ENCODE measurements at places on chromosomes 11 and 22.

GRCh38 chr11:61023086-61023965 is 51.8 kb downstream of the CD6 start:
- no peak for DNase-seq

GRCh38 chr11:27394781-27395228 is 31.8 kb upstream of the CCDC34 start:
- peak; percentile 22 for DNase-seq

DNA sequence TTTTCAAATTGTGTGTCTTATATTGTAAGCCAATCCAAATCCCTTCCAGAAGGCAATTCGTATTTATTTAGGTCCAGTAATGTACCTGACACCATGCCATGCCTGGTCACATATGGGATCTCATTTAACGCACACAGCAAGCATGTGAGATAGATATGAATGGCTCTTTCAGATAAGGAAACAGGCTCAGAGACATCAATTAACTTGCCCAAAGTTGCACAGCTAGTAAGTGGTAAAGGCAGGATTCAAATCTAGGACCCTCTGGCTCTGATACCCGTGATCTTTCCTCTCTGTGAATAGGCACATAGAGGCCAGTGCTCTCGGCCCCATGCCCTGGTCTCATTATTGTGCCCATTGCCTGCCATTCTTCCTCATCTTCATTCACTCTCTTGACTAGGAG is 34.3 kb downstream of the KCNJ4 start:
- DNase-seq: no peak

- no peak for DNase-seq
These were observed 8.4 kb downstream of the TIGD3 start for GRCh38 chr11:65362966-65363365.

DNA sequence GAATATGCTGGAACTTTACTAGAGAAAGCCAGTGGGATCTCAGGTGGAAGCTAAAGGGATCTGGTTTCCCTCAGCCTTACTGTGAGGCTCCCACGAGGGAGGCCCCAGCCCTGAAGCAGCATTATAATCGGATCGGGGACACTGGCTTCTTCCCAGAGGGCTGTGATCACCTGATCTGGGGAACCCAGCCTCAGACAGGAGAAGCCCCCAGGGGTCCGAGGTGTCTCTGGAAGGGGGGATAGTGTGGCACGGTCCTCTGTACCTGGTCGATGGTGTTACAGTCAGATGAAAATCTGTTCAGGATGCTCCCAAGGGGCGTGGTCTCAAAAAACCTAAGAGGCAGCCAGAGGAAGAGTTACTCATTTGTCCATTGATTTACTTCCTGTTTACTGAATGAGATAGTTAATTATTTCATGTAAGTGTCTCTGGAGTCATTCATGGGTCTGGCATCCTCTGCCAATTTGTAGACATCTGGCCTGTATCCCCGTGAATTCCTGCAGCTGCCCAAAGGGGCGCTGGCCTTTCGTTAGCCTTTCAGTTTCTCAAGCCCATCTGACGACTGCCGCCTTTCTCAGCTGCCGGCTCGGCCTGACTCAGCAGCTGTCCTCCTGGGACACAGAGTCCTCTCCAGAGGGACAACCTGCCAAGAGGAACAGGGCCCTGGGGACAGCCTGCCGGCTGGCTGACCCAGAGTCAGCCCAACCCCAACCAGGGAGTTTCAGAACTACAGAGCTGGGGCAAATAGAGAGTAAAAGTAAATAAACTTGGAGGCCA is 17.0 kb upstream of the KCNJ11 start:
- DNase-seq: peak; percentile 86

DNA sequence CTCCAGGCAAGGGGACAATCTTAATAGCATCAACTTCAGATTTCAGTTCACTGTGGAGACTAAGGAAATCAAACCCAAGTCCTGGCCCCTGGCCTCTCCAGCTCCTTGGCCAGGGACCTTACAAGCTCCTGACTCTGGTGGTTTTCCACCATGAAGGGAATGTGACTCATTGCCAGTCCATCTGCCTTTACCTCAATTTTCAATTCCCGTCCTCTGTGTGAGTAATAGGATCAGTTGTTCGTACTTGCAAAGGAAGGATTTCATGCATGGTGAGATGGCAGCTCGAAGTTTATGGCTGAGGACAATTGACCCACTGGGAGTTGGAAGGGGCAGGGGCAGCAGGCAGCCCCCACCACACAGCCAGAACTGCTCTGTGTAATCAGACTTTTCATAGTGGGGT is 42.5 kb downstream of the INSC start:
- no peak for DNase-seq

DNA sequence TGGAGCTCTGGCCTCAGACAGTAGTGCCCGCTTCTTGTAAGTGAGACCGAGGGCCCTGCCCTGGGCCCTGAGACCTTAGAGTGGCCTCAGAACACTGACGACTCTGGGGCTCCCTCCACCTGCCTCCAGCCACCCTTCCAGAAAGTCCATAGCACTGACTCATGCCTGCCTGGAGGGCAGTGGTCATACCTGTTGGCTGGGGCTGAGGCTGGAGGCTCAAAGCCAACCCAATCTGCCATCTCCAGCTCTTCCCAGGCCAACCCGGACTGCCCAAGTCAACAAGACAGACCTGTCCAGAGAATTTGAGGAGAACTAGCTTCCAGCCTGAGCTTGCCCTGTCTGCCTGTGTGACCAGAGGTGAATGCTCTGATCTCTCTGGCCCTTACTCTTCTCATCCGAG is 66.9 kb upstream of the TTLL12 start:
- no peak for DNase-seq

DNA sequence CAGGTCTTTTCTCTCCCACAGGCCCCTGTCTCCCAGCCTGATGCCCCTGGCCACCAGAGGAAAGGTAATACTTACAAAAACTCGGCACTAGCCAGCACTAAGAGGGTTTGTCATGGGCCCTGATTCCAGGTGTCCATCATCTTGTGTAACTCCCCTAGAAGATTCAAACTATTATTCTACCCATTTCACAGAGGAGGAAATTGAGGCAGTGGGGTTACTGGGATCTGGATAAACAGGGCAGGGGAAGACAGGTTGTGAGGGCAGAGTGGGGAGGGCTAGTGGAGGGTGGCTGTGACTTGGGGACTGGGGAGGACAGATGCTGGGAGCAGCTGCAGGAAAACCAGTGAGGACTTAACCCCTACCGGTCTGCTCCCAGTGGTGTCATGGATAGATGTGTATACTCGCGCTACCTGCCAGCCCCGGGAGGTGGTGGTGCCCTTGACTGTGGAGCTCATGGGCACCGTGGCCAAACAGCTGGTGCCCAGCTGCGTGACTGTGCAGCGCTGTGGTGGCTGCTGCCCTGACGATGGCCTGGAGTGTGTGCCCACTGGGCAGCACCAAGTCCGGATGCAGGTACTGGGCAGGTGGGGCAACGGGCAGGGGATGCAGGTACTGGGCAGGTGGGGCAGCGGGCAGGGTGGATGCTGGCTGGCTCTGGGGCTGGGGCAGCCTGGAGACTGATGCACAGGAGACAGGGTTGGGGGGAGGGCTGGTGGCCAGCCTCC is 1.2 kb downstream of the VEGFB start:
- no peak for DNase-seq

DNA sequence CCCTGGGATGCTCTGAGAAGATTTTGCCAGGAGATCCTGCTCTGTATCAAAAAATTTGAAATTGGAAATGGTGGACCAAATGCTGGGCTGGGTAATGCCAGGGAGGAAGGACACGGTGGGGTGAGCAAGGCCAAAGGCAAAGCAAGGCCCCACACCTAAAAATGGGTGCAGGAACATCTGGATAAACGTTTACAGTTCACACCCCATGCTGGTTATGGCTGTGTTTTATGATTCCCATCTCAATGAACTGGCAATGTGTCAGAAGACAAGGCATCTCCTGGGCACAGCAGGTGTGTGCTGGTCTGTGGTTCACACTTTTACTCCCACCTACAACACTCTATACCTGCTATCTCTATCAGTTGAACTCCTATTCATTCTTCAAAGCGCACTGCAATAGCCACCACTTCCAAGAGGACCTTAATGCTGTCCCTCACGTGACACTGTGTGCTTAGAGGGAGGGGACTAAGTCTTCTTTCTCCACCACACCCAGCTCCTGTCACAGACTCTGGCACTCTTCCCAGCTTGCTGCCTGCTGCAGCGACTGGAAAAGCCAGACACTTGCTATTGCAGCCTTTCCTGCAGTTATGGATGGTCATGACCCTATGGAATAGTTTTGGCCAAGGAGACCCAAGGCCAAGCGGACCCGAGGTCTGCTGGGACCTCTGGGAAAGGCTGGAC is 277.5 kb downstream of the CTTN start:
- DNase-seq: no peak

DNA sequence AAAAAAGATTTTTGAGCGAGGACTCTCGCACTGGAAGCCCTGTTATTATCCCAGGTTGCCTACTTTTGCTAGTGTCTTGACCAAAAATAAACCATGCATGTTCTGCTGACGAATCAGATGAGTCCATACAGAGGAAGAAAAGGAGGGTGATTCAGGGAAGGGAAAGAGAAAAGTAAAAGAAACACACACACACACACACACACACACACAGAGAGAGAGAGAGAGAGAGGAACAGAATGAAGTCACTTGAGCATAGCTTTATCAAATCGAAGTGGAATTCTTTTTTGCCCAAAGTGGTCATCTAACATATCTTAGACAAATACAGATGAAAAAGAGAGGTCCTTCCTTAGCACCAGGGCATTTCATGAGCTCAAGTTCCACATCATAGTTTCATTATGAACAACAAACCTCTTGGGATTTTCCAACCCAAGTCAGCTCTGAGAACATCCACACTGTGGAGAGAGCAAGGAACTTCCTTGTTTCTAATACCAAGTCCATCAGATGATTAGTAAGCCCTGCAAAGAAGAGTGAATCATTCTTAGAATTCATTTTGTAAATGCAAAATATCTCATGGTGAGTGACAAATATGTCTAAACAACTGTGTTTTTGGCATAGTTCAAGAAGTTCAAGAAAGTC is 7.7 kb upstream of the MMP12 start:
- DNase-seq: no peak

DNA sequence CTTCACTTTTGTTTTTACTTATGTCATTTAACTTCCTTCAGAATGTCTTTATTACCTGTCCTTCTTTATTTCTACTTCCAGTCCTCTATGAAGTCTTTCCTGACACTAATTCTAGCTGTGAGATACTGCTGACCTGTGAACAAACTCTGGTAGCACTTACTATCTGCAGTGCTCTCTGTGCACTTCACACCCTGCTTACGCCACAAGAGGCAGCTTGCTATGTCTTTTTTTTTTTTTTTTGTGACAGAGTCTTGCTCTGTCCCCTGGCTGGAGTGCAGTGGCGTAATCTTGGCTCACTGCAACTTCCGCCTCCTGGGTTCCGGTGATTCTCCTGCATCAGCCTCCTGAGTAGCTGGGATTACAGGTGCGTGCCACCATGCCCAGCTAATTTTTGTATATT is 10.7 kb downstream of the STIM1 start:
- no peak for DNase-seq

GRCh38 chr11:98561252-98561651 is 459.5 kb upstream of the CNTN5 start:
- DNase-seq: no peak

DNA sequence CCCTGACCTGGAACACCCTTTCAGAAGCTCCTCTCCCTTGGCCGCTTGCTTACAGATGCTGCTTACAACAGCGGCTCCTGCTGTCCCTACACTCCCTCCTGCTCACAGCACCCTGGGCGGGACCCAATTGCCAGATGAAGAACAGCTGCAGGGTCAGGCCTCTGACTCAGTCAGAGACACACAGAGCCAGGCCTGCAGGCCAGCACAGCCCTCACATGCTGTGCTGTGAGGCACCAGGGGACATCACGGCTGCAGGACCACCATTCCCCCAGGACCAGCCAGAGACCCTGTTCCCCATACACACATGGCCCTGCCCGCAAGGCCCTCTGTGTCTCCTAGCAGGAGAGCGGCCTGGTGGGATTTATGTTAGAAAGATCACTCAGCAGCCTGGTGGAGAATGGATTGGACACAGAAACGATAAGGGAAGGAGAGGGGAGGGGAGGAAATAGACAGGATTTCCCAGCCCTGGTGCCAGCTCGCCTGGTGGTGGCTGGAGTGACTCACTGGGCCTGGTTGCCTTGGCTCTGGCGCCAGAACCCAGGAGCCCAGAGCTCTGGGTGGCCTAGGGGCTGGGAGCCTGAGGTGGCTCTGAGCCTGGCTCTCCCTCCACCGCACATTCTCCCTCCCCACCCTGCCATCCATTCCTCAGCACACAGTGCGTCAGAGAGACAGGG is 6.7 kb downstream of the CAPN5 start:
- DNase-seq: peak; percentile 96

DNA sequence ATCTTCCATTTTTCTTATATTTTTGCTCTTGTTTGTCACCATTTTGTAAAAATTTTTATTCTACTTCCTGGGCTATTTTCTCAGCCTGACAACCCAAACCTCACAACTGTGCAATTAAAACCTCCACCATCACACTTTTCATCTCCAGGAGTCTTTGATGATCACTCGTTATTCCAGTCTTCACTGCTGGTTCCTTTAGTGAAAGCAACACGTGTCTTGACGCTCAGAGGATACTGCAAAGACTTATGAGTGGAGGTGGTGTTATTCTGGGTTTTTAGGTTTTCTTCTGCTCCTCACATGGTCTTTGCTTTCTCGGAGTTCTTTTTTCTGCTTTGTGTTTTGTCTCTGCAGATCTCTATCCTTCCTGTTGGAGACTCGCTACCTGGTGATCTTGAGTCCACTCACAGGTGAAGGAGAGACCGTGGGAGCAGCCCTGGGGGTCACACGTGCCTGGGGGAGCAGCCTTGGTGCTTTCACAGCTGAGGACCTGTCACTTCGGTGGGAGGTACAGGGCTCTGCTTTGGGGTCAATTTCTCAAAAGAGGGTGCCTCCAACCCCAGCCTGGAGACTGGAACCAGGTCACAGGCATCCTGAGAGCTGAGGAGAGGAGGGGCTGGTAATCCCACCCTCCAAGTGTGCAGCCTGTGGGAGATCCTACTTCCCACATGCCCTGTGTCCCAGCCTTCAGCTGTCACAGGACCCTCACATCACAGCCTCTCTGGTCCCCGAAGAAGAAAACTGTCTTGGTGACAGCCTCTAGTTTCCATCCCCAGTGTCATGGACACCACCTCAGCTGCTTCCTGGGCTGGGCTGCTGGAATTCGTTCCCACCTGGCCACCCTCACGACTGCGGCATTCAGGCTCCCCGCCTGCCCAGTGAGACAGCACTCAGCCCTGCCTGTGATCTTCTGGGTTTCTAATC is 11.0 kb downstream of the SULT4A1 start:
- DNase-seq: no peak

- no peak for DNase-seq
These were observed 410 bp downstream of the GLB1L3 start for GRCh38 chr11:134276396-134277182.

GRCh38 chr11:64266339-64266738 is 15.0 kb downstream of the PLCB3 start:
- no peak for DNase-seq
